Type B pancreatic cell (in vitro differentiated cells): ENCODE measurements at places on chromosomes 6 and 20.

- DNase-seq = no peak
- no peaks in the 10 kb centered on the region for H3K27me3 ChIP-seq
- no peaks in the 10 kb centered on the region for H3K36me3 ChIP-seq
- no peak overlapping the region for H3K27ac ChIP-seq
- H3K4me3 ChIP-seq = no peak overlapping the region
Observed at GRCh38 chr6:72553531-72554511, 68.0 kb upstream of the KCNQ5 start.

DNA sequence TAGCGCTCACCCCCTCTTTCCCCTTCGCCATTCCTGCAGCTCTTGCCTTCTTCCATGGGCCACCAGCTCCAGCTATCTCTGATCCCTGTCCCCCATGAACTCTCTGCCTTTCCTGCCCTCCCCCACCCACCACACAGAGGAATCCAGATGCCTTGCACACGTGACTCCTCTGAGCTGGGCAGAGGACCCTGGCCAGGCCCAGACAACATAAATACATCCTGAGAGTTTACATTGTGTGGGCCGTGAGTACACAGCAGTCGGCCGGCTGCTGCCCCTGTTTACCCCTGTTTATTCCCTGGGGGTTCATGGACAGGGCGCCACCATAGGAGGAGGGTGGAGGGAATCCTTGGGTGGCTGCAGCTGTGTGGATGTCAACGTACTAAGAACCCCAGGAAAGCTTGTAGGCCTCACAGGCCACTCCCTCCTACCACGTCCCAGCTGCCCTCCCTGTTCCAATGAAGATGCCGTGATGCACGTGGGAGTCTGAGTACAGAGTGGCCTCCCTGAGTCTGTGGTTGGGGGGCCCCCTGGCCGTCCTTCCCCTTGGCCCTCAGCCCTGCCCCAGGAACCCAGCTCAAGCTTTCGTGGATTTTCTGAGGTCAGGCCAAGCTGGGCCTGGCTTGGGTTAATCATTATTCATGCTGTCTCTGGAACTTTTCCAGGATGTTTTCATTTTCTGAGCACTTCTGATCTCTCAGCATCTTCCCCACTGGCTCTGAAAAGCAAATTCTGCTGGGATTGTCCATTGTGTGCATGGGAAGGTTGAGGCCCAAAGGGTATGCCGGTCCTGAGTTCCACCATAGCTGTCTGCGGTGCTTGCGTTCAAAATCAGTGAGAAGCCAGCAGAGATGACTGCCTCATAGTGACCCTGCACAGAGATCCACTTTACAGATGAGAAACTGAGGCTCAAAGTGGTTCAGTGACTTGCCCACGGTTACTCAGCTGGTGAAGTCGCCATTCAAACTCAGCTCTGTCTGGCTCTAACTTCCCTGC is 136.3 kb downstream of the MRPL14 start:
- H3K4me3 ChIP-seq = no peak overlapping the region
- H3K27me3 ChIP-seq = peaks cover 4% of the 10 kb centered on the region
- peak overlapping the region; percentile 29 for H3K27ac ChIP-seq
- peaks cover 30% of the 10 kb centered on the region for H3K4me1 ChIP-seq
- H3K36me3 ChIP-seq = no peaks in the 10 kb centered on the region

- H3K4me3 ChIP-seq = no peak overlapping the region
- H3K27me3 ChIP-seq = no peaks in the 10 kb centered on the region
- no peaks in the 10 kb centered on the region for H3K36me3 ChIP-seq
- peak overlapping the region; percentile 10 for H3K27ac ChIP-seq
Observed at GRCh38 chr20:53800883-53801604, 207.4 kb upstream of the ZNF217 start.

DNA sequence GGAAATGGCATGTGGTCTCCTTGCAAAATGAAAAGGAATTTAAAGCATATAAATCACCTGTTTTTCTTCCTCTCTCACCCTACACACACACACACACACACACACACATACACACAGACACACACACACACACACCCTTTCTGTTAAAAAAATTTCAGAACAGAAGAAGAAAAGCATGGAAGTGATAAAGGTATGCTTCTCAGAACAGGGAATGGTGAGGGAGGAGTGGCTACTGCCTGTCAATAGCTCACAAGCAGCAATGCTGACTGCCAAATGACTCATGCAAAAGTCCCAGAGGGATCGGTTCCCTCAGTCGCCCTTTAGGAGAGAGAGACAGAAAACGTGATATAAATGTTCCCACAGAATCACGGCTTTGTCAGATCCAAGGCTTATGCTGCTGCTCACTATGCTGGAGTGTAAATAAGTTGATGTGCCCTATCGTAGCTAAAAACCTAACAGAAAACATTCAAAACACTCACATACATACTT is 102.6 kb downstream of the IBTK start:
- no peak for DNase-seq
- peak overlapping the region; percentile 78 for H3K27ac ChIP-seq
- peaks cover 15% of the 10 kb centered on the region for H3K4me1 ChIP-seq
- H3K4me3 ChIP-seq = peak overlapping the region; percentile 58
- H3K27me3 ChIP-seq = no peaks in the 10 kb centered on the region

GRCh38 chr20:14932040-14932439 is 594.6 kb upstream of the FLRT3 start:
- no peak overlapping the region for H3K4me3 ChIP-seq
- H3K4me1 ChIP-seq = peaks cover 27% of the 10 kb centered on the region
- peaks cover 12% of the 10 kb centered on the region for H3K36me3 ChIP-seq

DNA sequence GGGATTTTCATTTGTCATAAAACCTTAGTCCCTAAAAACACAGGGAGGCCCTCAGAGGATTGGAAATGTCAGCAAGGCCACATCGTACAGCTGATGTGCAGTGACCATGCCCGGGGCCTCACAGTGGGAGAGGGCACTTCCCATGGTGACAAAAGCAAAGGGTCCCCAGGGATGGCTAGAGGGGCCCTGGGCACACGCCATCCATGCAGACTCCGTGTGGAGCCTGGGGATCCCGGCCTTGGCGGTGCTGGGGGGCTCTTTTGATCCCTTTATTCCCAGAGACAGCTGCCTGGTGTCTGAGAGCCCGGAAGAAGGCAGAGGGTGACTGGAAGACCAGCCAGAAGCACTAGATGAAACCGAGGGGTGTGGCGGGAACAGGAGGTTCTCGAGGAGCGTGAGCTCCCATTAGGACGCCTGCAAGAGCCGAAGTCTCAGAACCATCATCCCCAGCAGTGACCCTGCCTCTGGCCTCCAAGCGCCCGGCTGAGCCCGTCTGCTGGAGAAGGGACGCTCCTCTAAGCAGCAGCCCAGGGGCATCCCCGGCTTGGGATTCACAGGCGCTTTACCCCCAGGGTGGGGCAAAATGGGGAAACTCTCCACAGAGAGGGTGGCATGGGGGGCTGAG is 49.1 kb upstream of the FRMD1 start:
- no peak overlapping the region for H3K4me3 ChIP-seq
- DNase-seq = peak; percentile 63
- H3K4me1 ChIP-seq = peaks cover 16% of the 10 kb centered on the region
- peaks cover 20% of the 10 kb centered on the region for H3K27me3 ChIP-seq
- H3K27ac ChIP-seq = no peak overlapping the region

DNA sequence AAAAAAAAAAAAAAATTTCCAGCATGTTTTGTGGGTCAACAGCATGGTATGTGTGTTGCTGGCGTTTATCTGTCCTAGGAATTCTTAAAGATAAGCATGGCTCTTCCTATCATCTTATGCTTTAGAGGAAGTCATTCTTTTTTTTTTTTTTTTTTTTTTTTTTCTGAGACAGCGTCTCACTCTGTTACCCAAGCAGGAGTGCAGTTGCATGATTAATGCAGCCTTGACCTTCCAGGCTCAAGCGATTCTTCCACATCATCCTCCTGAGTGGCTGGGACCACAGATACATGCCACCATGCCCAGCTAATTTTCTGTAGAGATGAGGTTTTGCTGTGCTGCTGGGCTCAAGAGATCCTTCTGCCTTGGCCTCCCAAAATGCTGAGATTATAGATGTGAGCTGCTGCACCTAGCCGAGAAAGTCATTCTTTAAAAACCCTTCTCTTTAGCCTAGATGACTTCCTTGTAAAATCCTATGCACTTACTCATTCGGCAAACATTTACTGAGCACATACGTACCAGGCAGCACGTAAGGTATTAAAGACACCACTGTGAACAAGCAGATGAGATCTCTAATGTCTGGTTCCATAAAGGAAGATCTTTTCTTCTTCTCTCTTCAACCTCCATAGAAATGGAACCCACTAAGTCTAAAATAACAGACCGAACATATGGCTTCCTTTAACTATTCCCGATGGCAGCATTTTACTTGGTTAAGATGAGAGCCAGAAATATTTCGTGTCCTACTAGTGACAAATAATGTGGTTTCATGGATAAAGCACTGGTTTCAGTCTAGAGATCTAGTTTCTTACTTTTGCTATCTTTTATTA is 122.4 kb downstream of the RIN2 start:
- H3K4me1 ChIP-seq = peaks cover 9% of the 10 kb centered on the region
- no peak overlapping the region for H3K4me3 ChIP-seq
- H3K36me3 ChIP-seq = peaks cover 19% of the 10 kb centered on the region
- no peaks in the 10 kb centered on the region for H3K27me3 ChIP-seq
- H3K27ac ChIP-seq = peak overlapping the region; percentile 82
- DNase-seq = no peak
